Calu3 (cell line): ENCODE measurements at places on chromosomes 1 and 21. TPM values are rescaled to one million over a fixed set of nuclear protein-coding genes. Genes with fewer than 3 reads are reported as not detected.

Gene CCT3
- 554 and 598 TPM in 2 replicates for total RNA-seq

- DNase-seq: peak; percentile 87
- H3K27ac ChIP-seq: peak within 1 kb of the TSS; percentile 98
- H3K27me3 ChIP-seq: no peaks in the 10 kb centered on the region
- peaks cover 8% of the 10 kb centered on the region for H3K4me1 ChIP-seq
- peaks cover 24% of the 10 kb centered on the region for H3K36me3 ChIP-seq
- H3K4me3 ChIP-seq: peak within 1 kb of the TSS; percentile 97
Measured at GRCh38 chr1:61724813-61725694, at the start of gene TM2D1. Gene TM2D1, minus strand, starts transcription at chr1:61725141. Its CDS starts 21 bp downstream, at chr1:61725120.

Gene TNFRSF1B
- total RNA-seq: 1.3 and 2.9 TPM in 2 replicates

- no peaks in the 10 kb centered on the region for H3K36me3 ChIP-seq
- H3K4me1 ChIP-seq: peaks cover 10% of the 10 kb centered on the region
- no peak overlapping the region for H3K4me3 ChIP-seq
- no peaks in the 10 kb centered on the region for H3K27me3 ChIP-seq
- H3K27ac ChIP-seq: no peak overlapping the region
- DNase-seq: no peak
Measured at GRCh38 chr21:14451546-14451945, 68.6 kb upstream of the HSPA13 start.

Gene ALPL
- 0.31 and 0.93 TPM in 2 replicates for total RNA-seq

Gene TMEM82
- not detected in 2 replicates for total RNA-seq

DNA sequence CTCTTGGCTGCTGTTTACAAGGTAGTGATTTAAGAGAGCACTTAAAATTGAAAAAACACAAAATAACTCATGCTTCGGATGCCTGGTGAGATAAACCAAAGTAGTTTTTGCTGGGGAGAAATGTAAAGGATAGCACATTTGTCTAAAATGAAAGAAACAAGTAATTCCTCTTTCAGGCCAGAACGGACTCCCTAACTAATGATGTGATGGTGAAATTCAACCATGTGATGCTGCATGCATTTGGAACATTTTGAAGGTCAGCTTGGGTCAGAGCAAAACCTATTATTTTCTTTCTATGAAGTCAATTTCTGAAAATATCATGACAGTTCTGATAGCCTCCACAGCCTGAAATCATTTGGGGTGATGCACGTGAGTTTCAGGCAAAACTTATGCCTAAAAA, 27.6 kb downstream of the NMNAT2 start:
- H3K4me1 ChIP-seq: no peaks in the 10 kb centered on the region
- no peaks in the 10 kb centered on the region for H3K36me3 ChIP-seq
- H3K27me3 ChIP-seq: peaks cover 13% of the 10 kb centered on the region
- H3K4me3 ChIP-seq: no peak overlapping the region
- no peak for DNase-seq
- H3K27ac ChIP-seq: no peak overlapping the region

Gene OLFML2B
- total RNA-seq: not detected in 2 replicates

- H3K4me3 ChIP-seq: no peak overlapping the region
- peaks cover 34% of the 10 kb centered on the region for H3K27me3 ChIP-seq
- H3K36me3 ChIP-seq: peaks cover 12% of the 10 kb centered on the region
- no peak overlapping the region for H3K27ac ChIP-seq
Measured at GRCh38 chr1:32536117-32536516, 3.1 kb upstream of the ZBTB8A start.

GRCh38 chr1:56644064-56644918, 823 bp upstream of the PRKAA2 start:
- H3K4me3 ChIP-seq: peak overlapping the region; percentile 78
- H3K4me1 ChIP-seq: peaks cover 25% of the 10 kb centered on the region
- H3K27me3 ChIP-seq: no peaks in the 10 kb centered on the region
- H3K27ac ChIP-seq: peak overlapping the region; percentile 91
- H3K36me3 ChIP-seq: peaks cover 20% of the 10 kb centered on the region

Gene EPB41
- 40.7 and 46.2 TPM in 2 replicates for total RNA-seq

DNA sequence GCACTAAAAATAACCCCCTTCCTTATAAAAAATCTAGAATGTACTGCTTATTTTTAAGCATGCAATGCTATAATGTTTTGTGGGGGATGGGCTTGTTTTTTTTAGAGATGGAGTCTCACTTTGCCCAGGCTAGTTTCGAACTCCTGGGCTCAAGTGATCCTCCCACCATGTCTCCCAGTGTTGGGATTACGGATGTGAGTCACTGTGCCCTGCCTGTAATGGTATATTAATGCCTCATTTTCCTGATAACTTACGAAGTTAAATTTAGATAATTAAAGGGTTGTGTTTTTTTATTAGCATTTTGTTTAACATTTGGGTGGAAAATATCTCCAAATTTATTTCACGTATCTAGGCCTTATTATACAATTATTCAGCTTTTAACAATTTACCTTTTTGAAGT, 6.5 kb downstream of the RNF11 start:
- H3K27me3 ChIP-seq: no peaks in the 10 kb centered on the region
- H3K27ac ChIP-seq: no peak overlapping the region
- DNase-seq: no peak
- H3K36me3 ChIP-seq: no peaks in the 10 kb centered on the region
- H3K4me1 ChIP-seq: peaks cover 40% of the 10 kb centered on the region

DNA sequence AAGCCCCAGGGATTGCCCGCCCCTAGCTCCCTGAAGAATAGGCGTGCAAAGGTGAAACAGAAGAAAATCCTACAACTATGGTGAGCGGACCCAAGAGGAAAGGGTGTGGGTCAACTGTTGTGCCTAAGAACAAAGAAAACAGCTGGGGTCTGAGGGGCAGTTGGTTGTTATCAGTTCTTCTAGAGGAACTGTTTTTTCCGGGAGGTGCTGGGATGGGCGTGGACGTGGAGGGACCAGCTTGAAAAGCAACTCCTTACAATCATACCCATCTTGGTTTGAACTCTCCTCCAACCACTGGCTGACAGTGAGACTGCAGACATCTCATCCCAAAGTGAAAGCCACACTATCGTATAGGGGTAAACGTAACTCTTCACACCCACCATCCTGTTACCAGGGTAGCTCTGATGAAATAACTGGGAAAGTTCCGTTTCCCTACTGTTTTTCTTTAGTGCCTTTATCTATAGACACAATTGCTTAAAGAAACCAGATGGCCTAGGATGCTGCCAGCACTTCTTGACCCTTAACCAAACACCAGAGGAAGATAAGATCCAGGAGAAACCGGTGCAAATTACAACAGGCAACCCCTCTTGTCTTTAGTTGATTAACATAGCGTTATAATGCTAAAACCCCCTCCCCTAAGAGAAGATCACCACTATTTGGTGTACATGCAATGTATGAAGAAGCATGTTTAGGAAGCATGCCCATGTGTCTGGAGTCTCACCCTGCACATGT, 25.6 kb upstream of the FAM89A start:
- H3K36me3 ChIP-seq: no peaks in the 10 kb centered on the region
- H3K27me3 ChIP-seq: peaks cover 8% of the 10 kb centered on the region
- DNase-seq: no peak
- H3K4me3 ChIP-seq: no peak overlapping the region

Gene APOBEC4
- total RNA-seq: not detected in 2 replicates

DNA sequence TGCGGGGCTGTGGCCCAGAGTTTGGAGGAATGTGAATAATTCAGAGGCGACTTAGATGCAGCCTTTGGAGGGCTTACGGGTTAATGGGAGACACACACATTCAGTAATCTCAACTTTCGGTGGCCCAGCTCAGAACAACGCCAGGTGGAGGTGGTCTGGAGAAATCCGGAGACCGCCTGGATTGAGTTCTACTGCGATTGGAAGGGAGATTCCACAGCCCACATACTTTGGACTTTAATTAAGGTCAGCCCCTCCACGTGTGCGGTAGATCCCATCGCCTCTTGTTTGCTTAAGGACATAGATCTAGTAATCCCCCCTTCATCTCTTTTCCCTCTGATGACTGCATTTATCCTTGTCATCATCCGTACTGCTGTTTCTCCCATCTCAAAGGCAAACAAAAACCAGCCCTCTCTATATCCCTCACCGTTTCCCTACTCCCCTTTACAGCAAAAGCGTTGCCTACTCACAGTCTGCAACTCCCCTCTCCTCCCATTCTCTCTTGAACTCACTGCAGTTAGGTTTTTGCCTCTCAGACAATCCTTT, 720 bp upstream of the BSDC1 start:
- H3K27ac ChIP-seq: peak overlapping the region; percentile 93
- H3K4me1 ChIP-seq: peaks cover 11% of the 10 kb centered on the region
- H3K27me3 ChIP-seq: no peaks in the 10 kb centered on the region
- H3K4me3 ChIP-seq: peak overlapping the region; percentile 97
- H3K36me3 ChIP-seq: peaks cover 23% of the 10 kb centered on the region
- DNase-seq: no peak

DNA sequence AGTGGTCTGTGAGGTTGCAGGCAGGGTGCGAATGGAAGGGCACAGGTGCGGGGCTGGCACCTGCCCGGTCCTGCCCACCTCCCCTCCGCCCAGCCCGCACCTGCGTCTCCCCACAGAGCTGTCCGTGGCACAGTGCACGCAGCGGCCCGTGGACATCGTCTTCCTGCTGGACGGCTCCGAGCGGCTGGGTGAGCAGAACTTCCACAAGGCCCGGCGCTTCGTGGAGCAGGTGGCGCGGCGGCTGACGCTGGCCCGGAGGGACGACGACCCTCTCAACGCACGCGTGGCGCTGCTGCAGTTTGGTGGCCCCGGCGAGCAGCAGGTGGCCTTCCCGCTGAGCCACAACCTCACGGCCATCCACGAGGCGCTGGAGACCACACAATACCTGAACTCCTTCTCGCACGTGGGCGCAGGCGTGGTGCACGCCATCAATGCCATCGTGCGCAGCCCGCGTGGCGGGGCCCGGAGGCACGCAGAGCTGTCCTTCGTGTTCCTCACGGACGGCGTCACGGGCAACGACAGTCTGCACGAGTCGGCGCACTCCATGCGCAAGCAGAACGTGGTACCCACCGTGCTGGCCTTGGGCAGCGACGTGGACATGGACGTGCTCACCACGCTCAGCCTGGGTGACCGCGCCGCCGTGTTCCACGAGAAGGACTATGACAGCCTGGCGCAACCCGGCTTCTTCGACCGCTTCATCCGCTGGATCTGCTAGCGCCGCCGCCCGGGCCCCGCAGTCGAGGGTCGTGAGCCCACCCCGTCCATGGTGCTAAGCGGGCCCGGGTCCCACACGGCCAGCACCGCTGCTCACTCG, 23.3 kb downstream of the FTCD start:
- no peak for DNase-seq
- no peak overlapping the region for H3K27ac ChIP-seq
- no peak overlapping the region for H3K4me3 ChIP-seq
- no peaks in the 10 kb centered on the region for H3K27me3 ChIP-seq
- H3K36me3 ChIP-seq: peaks cover 3% of the 10 kb centered on the region
- no peaks in the 10 kb centered on the region for H3K4me1 ChIP-seq

DNA sequence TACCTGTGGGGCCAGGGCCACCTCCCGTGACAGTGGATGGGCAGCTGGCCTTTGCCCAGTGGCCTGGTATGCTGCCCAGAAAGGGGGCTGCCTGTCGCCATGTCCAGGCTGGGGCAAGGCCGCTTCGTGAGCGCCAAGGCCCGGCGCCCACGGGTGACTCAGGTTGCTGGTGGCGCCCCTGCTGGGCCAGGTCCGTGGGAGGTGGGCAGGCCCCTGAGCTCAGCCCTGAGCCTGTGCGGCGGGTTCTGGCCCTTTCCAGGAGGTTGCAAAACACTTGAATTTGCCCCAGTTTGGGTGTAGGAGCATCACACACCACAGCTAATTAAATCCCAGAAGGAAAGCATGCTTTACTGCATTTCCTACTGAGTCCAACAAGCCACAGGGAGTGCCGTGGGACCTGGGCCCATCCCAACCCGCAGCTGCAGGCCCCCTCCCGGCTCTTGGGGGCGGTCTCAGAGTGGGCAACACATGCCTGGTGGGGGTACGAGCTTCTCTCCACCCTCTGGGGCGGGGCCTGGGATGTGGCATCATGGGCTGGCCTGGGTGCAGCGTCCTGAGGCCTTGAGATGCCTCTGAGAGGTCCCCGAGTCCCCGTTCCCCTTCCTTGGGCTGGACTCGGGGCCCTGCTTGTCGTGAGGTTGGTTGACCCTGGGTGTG, 159.8 kb downstream of the PEX14 start:
- no peak for DNase-seq
- H3K27ac ChIP-seq: no peak overlapping the region
- H3K27me3 ChIP-seq: no peaks in the 10 kb centered on the region
- H3K4me3 ChIP-seq: no peak overlapping the region
- H3K36me3 ChIP-seq: peaks cover 14% of the 10 kb centered on the region
- H3K4me1 ChIP-seq: no peaks in the 10 kb centered on the region

Gene GFI1
- total RNA-seq: 0.31 and 0.47 TPM in 2 replicates

Gene C1orf53
- total RNA-seq: 11.2 and 14.2 TPM in 2 replicates

GRCh38 chr1:47179017-47179987, 10.5 kb downstream of the PDZK1IP1 start:
- peak overlapping the region; percentile 62 for H3K27ac ChIP-seq
- peaks cover 55% of the 10 kb centered on the region for H3K4me1 ChIP-seq
- peaks cover 50% of the 10 kb centered on the region for H3K36me3 ChIP-seq
- H3K4me3 ChIP-seq: peak overlapping the region; percentile 56
- DNase-seq: peak; percentile 95
